ENCODE measurements at places on chromosomes 7 and 10.

- no peak for DNase-seq
These were observed 21.6 kb upstream of the FAM180A start for GRCh38 chr7:135770139-135770710.

DNA sequence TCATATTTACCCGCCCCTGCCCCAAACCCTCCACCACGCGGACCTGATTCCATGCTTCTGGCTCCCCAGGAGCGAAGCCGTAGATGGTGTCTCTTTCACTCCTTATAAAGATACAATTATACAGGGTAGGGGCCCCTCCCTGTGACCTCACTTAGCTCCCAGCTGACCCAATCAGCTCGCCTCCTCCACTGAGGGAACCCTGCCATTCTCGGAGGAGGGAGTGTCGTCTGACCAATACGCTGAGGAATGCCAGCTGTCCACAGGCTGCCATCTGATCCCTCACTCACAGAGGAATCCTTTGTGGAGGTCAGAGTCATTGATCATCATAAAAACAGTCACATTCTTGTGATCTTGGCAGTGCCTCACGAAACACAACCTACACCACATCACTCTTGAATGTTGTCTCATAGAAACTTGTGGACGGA, 67.5 kb upstream of the INSIG1 start:
- no peak for DNase-seq

- DNase-seq: no peak
These were observed 53.2 kb upstream of the MACC1 start for GRCh38 chr7:20270371-20270770.

- DNase-seq: no peak
These were observed 19.9 kb upstream of the CRHR2 start for GRCh38 chr7:30702200-30702599.

DNA sequence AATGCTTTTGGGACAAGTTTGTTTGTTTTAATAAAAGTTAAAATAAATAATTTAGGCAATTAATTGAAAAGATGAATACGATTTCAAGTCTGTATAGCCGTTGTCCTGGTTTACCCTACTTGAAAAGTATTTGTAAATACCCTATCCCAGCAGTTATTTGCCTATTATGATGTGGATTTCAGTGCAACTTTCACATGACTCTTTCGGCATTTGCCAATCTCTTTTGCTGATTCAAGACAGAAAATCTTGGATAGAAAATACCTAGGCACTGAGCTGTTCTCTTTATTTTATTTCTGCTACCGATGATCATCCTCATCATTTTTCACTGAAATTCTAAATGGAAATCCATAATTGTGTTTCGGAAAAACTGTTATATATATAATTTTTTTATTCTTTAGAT, 125.9 kb upstream of the FZD8 start:
- DNase-seq: no peak

GRCh38 chr7:137741443-137741842, 105.3 kb downstream of the DGKI start:
- no peak for DNase-seq

DNA sequence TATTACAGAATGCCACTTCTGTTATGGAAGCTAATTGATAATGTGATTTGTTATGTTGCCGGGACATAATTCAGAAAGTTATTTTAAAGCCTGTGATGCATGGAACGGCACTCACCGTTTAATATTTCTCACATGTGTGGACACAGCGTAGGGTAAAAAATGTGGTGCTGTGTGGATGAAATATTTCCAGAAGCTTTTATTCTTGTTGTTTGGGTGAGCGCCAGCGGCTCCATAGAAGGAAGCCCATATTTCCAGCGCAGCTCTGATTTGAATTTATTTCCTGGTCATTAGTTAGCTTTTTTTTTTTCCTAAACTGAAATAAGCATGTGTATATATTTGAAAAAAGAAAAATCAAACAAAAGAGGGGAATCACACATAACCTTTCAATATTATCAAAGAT, 20.2 kb upstream of the NKX6-2 start:
- no peak for DNase-seq

- DNase-seq: no peak
These were observed 26.6 kb downstream of the ST8SIA6 start for GRCh38 chr10:17427666-17428350.

DNA sequence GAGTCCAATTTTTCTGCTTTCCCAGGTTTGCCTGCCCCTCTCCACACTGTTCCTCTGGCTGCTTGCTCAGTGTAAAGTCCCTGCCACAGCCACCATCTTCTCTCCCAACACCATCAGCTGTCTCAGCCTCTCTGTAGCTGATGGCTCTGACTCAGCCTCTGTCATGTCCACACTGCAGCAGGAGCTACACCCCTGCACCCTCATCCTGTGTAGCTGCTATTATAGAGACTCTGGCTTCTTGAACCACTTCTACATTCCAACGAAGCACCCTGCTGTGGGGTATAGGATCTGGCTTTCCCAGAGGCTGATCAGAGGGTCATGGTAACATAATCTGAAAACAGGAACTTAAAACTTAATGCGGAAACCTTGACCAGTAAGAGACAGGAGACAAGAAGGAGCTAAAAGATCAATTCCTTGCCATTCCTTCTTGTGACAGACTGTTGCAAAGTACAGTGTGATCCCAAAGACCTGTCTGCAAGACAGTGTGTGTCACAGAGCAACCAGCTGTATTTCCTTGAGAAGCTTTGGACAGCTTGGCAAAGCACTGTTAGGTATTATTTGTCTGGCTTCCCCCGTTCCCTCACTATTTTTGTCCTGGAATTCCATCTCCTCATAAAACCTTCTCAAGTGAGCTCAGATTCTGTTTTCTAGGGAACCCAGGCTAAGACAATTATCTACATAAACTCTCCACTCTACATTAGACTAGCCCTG, 42.3 kb downstream of the NRCAM start:
- no peak for DNase-seq

GRCh38 chr10:57014758-57015157, 653.7 kb upstream of the ZWINT start:
- DNase-seq: no peak

GRCh38 chr7:2255145-2256139, 13.4 kb downstream of the NUDT1 start:
- no peak for DNase-seq

GRCh38 chr7:118699222-118699621, 474.7 kb downstream of the ANKRD7 start:
- DNase-seq: no peak

GRCh38 chr10:4984971-4985594, 18.6 kb downstream of the AKR1C2 start:
- DNase-seq: no peak

GRCh38 chr10:28294809-28295208, 8.1 kb downstream of the MPP7 start:
- no peak for DNase-seq

GRCh38 chr7:47249361-47249760, 332.6 kb downstream of the TNS3 start:
- no peak for DNase-seq

DNA sequence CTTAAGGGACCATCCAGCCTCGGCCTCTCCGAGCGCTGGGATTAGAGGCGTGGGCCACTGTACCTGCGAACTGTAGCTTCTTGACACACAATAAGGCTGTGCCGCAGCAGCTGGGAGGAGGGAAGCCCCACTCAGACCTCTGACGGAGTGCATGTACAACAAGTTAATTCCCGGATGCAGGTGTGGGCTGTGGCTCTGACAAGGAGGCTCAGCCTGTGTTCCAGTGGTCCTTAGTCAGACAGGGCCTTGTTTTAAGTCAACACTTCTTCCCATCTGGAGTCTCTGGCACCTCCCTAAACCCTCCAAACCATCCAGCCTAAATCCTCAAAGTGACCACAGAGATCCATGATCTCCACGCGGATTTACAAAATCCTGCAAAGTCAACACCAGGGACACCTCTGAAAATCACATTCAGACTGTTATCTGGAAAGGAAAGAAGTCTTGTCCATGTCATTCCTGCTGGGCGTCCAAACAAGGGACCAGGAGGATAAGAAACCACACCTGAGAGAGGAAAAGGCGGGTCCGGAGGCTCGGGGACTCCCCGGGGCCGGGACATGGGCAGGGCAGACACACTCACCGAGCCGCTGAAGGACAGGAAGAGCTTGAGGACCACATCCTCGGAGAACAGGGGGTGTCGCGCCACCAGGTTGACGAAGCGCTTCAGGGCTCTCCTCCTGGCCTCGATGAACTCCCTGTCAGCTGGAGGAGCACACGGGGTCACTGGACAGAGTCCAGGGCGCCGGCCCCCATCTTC, 29.4 kb downstream of the NUDT1 start:
- DNase-seq: no peak

DNA sequence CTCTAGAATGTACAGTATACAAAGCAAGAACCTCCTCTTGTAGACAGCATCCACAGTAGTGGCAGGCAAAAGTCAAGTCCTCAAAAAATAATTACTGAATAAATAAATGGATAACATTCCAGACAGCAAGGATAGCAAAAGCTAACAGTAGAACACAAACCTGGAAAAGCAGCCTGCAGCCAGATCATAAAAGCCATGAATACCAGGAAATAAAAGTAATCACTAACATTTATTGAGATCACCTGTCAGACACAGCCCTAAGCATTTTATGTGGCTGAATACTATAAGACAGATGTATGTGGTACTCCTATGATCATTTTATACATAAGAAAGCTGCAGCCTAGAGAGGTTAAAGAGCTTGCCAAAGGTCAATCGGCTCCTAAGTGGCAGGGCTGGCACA, 34.0 kb downstream of the CUL2 start:
- DNase-seq: no peak

GRCh38 chr7:115273139-115273772, 351.4 kb downstream of the MDFIC start:
- no peak for DNase-seq

DNA sequence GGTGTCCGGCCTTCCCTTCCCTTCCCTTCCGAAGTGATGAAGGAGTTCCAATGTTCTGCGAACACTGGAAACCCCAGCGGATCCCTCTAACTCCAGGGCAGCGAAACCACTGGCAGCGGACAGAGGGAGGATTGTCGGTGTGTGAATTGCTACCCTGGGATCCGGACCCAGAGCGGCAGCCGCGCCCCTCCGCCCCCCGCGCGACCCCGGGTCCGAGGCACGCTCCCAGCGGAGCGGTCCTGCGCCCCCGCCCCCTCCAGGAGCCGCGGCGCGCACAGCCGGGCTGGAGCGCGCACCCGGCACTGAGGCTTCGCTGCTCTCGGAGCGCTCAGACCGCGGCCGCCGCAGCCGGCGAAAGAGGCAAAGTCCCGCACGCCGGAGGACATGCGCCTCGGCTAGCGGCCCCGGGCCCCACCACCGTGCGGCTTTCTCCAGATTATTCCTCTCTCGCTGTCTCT, at the start of gene PTPRZ1:
Gene PTPRZ1 (plus strand): TSS at position 331 of the 458 bp plus-strand sequence. CDS start 339 bp downstream, outside the sequence.
- no peak for DNase-seq

DNA sequence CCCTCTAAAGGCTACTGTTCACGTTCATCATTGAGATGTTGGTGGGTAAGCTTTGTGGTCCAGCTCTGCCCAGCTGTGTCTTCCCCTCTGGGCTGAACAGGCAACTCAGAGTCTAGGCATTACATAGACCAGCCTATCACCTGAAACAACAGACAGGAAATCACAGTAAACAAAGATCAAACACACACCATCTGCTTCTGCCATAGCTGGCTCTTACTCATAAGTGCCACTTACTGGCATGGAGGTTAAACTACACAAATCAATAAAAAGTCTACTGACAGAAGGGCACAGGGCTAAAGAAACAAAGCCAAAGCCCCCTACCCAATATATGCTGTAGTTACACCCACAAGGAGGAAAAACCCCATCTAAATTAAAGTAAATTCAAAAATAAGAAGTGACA, 35.0 kb downstream of the SEPTIN14 start:
- DNase-seq: no peak

DNA sequence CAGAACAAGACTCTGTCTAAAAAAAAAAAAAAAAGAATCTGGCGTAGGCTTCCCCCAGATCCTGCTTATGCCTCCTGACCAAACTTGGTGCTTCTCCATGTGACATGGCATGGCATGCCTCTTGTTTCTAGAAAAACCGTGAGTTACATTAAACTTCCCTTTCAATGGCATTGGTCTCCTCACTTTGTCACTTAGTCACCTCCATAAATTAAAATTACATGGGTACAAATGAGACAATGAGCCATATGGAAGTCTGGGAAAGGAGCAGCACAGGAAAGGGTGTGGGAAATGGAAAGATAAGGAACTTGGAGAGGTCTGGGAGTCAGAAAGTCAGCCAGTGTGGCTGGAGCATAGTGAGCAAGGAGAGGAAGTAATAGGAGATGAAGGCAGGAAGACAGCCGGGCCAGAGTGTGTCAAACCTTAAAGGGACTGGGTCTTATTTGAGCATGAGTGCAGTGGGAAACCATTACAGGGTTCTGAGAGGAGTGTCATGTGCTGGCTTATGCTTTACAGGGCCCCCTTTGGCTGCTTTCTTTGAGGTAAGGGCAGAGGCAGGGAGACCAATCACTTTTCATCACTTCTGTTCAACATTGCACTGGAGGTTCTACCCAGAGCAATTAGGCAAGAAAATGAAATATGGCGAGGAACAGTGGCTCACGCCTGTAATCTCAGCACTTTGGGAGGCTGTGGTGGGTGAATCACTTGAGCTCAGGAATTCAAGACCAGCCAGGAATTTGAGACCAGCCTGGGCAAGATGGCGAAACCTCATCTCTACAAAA, 21.3 kb upstream of the ZMIZ2 start:
- DNase-seq: no peak

- DNase-seq: no peak
These were observed 40.9 kb downstream of the ELFN1 start for GRCh38 chr7:1710936-1711335.

DNA sequence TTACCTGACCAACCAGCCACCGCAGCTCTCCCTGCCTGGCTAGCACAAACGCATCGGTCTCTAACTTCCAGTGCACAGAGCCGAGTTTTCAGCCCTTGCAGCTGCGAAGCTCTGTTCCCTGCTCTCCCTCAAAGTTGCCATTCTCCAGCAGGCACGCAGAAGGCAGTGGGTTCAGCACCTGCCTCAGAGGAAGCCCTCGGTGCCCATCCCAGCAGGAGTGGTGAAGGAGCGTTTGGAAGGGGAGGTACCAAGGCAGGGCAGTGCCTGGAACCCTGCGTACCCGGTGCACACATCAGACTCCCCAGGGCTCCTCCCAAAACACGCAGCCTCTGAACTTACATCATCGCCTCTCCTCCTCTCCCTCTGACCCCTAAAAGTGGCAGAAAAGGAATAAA, 1.7 kb upstream of the STK32C start:
- no peak for DNase-seq

DNA sequence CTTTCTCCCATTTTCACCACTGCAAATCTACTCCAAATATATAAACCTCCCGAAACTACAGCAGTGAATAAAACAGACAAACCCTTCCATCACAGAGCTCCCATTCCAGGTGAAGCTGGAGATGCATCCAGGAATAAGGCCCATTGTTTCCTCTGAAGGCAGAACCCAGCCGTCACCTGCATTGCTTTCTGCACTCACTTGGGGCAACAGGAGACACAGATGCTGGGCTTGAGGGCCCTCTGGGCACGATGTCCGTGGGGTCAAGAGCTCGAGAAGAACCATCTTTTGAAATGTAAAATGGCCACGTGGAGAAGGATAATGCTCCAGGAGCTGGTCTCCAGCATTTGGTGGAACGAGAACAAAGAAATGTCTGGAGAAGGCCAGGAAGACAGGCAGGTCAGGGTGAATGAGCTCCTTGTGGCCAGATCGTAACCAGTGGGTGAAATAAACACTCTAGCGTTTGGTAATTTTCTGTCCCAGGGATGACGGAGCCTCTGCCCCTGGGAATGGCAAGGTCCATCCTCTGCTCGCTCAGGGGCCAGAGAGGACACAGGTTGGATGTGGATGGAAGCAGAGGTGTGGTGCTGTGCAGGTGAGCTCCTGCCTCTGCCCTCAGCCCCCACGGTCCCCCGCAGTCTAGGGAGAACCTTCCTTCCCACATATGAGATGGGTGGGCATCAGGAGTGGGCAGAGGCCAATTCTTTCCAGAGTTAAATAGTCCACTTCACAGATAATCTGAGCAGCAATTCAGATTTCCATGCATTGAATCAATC, 556.1 kb downstream of the DNAJB6 start:
- DNase-seq: no peak

- no peak for DNase-seq
These were observed 521.7 kb upstream of the AUTS2 start for GRCh38 chr7:69076566-69076965.
